ENCODE measurements at places on chromosomes 4 and X.

GRCh38 chr4:89213382-89213701 lies 94.3 kb downstream of the GPRIN3 start:
- DNase-seq, result no peak

DNA sequence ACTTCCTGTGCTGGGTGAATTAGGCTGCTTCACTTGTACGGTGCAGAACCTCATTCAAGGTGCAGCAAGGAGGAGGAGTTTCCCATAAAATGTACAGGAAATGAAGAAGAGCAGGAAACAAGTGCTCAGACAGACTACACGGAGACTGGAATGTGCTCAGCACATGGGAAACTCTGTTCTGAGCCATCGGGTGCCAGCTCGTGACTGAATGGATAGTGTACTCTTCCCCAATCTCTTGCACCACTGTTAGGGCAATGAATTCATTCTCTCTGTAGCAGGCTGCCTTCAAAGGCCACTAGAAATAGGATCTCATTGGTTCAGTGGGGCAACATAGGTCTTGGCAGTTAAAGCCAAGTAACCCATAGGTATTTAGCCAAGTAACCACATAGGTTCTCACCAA lies 200.0 kb upstream of the LDB2 start:
- DNase-seq, result no peak

- DNase-seq, result no peak
Observed at GRCh38 chrX:3674881-3675280, 38.6 kb downstream of the PRKX start.

- DNase-seq, result no peak
Observed at GRCh38 chr4:61273233-61273632, 73.1 kb downstream of the ADGRL3 start.

DNA sequence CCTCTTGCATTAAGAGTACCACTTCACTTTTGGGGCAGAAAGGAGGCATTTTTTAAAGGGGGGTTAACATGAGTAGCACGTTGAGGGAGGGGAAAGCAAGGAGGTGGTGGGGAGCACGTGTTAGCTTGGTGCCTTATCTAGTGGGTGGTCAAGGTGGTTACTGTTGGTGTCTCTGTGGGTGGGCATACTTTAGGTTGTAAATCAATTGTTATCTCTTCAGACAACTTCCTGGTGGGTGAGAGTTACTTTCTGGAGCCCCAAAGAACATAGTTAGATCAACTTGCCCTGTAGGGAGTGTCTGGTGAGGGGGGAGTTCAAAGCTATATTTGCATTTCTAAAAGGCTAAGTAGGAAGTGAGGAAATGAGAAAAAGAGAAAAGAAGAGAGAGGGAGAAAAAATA lies 297.7 kb upstream of the CLNK start:
- no peak for DNase-seq

DNA sequence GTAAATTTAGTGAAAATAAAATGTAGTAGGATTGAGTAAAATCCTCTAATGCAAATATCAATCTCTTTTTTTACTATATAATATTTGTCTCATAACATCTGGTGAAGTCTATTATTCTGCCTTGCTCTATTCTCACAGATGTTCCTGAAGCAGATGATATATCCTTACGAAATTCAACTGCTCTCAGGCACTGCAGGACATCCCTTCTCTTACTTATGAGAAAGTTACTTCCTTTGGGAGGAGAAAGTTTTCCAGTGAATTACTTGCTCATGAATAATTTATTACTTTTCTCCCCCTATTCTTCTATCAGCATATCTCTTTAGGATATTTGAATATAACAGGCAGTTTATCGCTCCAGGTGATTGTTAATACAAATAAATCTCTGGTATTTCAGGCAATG lies 75.6 kb upstream of the AGA start:
- no peak for DNase-seq

DNA sequence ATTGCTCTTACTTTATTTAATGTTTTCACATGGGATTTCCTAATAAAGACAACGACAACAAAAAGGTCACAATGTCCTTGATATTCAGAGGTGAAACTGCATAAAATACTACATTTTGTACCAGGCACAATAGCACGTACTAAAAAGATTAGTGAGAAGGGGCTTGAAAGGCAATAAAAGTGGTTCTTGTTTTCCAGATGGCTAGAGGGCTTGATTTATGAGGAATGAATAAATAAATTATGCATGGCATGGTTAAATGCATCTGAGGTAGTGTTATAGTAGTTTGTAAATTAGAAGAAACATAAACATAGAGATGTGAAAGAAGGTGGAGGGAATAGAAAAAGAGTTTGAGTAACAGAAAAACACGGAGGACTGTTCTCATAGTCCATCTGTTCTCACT lies 123.4 kb downstream of the CLCN5 start:
- DNase-seq, result no peak

DNA sequence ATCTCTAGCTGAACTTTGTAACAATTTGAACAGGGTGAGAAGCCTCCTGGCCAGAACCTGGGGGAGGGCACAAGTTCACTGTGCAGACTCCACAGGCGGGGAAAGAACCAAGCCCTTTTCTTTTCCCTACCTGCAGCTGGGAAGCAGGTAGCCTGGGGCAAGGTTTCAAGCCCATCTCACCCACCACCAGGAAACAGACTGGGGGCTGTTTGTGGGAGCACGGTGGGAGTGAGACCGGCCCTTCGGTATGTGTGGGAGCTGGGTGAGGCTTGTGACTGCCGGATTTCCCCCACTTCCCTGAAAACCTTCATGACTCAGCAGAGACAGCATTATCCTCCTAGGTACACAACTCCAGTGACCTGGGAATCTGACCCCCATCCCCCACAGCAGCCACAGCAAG lies 211.7 kb downstream of the ZNF674 start:
- DNase-seq, result no peak

- no peak for DNase-seq
Observed at GRCh38 chrX:134406356-134407064, 53.5 kb upstream of the HPRT1 start.

- no peak for DNase-seq
Observed at GRCh38 chrX:139851730-139852129, 81.1 kb downstream of the ATP11C start.

- DNase-seq, result no peak
Observed at GRCh38 chrX:7378406-7378805, 230.5 kb upstream of the PUDP start.

GRCh38 chr4:115219315-115219860 lies 106.0 kb upstream of the NDST4 start:
- no peak for DNase-seq

DNA sequence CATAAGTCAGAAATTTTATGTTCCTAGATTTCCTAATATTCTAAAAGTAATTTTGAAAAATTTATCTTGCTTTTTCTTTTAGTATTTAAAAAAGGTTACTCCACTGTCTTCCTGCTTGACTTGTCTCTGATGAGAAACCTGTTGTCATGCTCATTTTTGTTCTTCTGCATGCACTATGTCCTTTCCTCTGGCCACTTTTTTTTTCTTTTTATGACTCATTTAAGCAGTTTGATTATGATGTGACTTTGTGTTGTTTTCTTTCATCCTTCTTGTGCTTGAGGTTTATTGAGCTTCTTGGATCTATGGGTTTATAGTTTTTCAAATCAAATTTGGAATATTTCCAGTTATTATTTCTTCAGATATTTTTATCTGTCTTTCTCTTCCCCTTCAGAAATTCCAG lies 12.0 kb upstream of the UFSP2 start:
- DNase-seq, result no peak

GRCh38 chr4:152052451-152053057 lies 291.7 kb upstream of the GATB start:
- no peak for DNase-seq

DNA sequence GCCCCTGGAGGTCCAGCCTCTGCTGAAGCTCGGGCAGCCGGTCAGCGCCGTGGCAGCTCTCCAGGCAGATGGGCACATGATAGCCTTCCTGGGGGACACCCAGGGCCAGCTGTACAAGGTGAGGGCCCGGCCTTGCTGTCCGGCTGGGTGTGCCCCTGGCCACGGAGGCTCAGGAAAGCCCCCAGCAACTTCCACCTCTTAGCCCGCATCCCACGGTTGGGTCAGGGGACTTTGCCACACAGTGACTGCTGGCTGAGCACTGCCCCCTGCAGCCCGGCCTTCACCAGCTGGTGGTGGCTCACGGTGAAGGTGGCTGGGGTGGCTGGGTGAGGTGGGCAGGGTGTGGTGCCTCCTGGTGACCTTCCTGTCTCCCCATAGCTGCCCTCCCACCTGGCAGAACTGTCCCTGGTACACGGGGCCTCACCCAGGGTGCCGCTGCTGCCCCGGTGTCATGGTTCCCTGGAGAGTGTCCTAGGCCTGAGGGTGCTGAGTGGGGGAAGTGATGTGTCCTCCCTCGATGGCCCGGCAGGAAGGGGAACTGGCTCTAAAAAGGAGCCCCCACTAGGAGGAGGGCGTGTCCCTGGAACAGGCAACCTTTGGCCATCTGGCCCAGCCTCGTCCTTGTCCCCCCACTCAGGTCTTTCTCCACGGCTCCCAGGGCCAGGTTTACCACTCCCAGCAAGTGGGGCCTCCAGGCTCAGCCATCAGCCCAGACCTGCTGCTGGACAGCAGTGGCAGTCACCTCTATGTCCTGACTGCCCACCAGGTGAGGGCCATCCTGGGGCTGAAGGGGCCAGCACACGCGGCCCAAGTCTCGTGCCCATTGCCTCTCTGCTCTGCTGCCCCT lies 4.5 kb downstream of the PLXNB3 start:
- DNase-seq, result no peak

DNA sequence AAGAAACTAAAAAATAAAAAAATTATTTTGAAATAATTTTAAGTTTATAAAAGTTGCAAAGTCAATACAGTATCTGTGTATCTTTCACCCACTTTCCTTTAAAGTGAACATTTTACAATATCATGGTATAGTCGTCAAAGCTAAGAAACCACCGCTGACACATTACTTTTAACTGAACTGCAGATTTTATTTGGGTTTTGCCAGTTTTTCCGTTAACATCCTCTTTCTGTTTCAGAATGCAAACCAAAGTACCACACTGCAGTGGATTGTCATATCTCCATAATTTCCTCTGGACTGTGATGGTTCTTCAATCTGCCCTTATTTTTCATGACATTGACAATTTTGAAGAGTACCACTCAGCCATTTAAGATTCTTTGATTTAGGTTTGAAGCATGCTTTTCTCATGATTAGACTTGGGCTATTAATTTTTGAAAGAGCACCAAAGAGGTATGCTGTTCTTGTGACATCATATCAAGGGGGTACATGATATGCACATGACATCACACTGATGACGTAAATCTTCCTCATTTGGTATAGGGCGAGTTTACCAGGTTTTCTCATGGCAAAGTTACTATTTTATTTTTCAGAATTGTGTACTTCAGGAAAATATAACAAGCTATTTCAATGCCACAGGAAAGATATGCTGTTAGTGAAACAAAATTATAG lies 3.6 kb upstream of the CXCL1 start:
- no peak for DNase-seq

DNA sequence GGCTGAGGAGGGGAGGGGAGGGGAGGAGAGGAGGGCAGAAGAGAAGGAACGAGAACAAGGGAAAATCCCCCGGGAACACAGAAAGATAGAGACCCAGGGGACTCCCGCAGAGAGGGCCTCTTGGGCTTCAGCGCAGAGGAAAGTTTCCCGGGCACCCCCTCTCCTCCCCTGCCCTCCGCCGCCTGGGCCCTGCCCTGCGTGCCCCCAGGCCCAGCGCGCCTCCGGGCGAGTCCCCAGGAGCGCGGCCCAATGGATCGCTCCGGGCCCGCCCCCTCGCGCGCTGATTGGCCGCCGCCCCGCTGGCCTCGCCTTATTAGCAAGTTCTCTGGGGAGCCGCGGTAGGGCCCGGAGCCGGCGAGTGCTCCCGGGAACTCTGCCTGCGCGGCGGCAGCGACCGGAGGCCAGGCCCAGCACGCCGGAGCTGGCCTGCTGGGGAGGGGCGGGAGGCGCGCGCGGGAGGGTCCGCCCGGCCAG lies at the start of gene MSX1:
Gene MSX1, plus strand, starts transcription at position 341 of the 474 bp plus-strand sequence. CDS start 235 bp downstream, outside the sequence.
- no peak for DNase-seq

DNA sequence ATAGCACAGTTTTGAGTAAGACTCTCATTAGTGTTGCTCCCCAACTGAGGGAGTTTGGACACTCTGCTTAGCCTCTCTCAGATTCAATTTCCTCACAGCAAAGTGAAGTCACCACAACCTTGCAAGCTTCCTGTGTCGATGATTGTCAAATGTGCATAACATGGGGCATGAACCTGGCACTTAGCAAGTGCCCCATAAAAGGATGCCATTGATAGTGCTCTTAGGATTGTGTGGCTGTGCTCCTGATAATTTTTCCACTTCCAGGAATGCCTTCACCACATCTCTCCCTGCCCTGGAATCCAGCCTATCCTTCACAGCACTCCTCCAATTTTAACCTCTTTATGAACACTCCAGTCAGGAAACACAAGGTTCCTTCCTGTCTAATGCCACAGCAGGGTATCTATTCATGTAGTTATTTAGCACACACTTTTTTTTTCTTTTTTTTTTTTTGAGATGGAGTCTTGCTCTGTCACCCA lies 309.4 kb downstream of the PPP3CA start:
- DNase-seq, result peak; percentile 36

- DNase-seq, result no peak
Observed at GRCh38 chr4:176270669-176271068, 1.6 kb upstream of the ASB5 start.

DNA sequence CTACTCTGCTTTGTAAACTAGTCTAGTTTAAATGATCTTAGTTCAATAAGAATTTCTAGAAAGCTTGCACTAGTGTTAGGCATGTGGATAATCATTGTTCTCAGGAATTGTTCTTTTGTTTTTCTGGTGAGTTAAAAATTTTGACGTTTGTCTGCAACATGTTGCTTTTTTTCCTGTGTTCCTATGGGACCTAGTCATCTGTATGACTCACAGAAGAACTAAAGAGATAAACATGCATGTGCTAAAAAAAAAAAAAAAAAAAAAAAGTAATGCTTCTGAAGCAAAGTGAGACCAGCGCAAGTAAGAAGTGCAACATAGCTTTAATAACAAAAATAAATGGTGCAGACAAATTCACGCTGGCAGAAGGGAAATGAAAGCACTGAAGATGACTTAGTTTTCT lies 471.2 kb downstream of the IQCM start:
- no peak for DNase-seq

DNA sequence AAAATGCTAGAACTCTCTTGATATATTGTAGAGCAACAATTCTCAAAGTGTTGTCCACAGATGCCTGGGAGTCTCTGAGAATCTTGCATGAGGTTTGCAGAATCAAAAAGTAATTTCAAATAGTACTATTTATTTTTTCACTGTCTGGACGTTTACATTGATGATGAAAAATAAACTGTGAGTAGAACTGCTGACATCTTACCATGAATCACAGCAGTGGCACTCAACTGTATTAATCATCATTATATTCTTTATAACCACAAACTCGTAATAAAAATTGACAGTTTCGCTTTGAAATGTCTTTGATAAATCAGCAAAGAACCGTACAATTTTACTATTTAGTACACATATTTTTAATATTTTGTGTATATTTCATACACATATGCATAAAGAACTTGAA lies 94.5 kb downstream of the NAF1 start:
- DNase-seq, result no peak
